Neural progenitor cell (in vitro differentiated cells): ENCODE measurements at places on chromosomes 13 and 19.

GRCh38 chr13:44906713-44907112 is 82.6 kb downstream of the NUFIP1 start:
- DNase-seq = no peak

DNA sequence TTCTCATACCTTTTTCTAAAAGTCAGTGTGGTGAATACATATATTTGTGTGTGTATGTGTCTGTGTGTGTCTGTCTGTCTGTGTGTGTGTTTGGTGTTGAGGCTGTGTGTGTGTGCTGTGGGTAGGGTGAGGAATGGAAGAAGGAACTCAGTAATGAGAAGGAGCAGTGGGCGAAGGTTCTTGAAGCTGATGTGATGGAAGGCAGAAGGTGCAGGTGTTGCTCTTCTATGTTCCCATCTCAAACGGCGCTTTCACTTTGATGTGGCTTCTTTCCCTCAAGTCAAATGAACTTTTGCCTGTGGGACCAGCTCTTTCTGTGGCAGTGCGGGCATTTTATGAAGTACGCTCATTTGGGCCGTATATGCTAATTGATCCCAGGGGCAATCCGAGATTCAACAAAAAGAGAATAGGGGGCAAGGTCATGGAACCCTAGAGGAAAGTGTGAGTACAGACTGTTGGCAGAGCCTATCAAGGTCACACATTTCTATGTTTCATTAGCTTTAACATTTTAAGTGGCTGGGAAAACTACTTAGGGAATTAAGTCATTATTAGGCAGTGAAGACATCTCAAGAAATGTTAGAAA is 15.2 kb downstream of the BIVM start:
- DNase-seq = no peak

GRCh38 chr13:59946944-59947343 is 216.8 kb downstream of the DIAPH3 start:
- no peak for DNase-seq

GRCh38 chr19:41978470-41978869 is 15.6 kb downstream of the ATP1A3 start:
- DNase-seq = no peak

GRCh38 chr19:38483016-38483630 is 49.6 kb downstream of the RYR1 start:
- no peak for DNase-seq

DNA sequence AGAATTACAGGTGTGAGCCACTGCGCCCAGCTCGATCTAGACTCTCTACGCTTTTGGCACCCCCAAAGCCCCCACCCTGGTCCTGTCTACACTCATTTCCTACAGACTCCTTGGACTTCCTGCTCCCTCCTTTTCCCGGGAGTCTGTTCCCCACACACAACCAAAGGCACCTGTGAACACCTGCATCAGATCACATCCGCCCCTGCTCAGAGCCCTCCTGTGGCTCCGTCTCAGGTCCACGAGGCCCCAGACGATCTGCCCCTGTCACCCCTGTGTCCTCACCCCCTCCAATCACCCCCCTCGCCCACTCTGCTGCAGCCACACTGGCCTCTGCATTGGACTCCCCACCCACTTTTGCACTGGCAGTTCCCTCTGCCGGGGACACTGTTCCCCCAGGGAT is 12.4 kb upstream of the PAK4 start:
- DNase-seq = no peak

GRCh38 chr19:16518483-16519229 is 22.5 kb downstream of the C19orf44 start:
- DNase-seq = no peak

DNA sequence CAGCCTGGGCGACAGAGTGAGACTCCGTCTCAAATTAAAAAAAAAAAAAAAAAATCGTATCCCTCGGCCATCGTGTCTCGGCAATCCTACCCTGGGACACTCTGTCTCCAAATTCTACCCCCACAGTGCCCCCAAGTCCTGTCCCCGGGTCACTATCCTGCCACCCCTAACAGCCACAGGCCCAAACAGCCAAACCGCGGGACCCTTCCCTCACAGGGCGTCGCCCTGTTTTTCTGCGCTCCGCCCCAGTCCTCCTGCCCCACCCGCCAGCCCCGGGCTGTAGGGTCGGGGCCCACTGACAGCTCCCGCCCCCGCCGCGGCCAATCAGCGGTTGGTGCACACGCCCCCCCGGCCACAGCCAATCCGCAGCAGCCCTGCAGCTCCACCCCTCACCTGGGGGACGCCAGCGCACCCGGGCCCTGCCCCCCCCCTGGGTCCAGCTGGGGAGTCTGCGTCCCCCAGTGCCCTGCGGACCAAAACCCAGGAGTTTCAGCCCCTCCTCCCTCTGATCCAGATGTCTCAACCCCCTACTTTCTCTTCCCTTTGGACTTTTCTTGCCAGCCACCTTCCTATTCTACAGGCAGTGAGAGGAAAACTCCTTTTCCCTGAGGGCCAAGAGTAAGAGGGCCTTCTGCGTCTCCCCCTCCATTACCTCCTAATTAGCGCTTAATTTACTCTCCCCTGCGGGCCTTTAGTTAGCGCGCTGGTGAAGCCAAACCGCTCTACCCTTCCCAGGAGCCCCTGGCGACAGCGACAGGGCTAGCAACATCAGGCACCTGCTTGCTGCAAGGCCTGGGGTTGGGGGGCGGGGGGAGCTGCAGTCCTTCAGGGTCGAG is 1.5 kb upstream of the BCAT2 start:
- DNase-seq = peak; percentile 96

- DNase-seq = no peak
Measured at GRCh38 chr13:31069808-31070534, 91.7 kb downstream of the HSPH1 start.

DNA sequence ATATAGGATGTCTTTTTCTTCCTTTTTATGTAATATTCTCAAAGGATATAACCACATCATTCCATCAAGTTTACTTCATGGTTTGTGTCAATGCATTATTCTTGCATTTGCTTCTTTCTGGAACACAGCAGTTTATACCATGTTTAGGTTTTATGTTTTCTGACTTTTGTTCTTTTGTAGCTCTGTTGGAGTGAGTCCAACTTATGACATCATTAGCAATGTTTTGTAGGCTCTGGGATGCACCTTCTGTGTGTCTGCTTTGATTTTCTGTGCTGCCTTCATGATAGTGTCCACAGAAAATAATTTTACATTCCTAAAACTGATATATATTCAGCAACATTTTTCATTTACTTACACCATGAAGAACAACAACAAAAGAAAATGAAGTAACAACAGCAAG is 68.9 kb downstream of the SHISA2 start:
- no peak for DNase-seq

GRCh38 chr19:56253737-56254136 is 18.8 kb upstream of the EDDM13 start:
- peak; percentile 56 for DNase-seq

- no peak for DNase-seq
Measured at GRCh38 chr13:40764587-40765403, 6.2 kb downstream of the MRPS31 start.

GRCh38 chr19:39582442-39582841 is 19.9 kb upstream of the LGALS13 start:
- DNase-seq = no peak

GRCh38 chr13:109812382-109812781 is 26.0 kb upstream of the IRS2 start:
- no peak for DNase-seq

- DNase-seq = no peak
Measured at GRCh38 chr19:42081584-42082203, 5.7 kb downstream of the ZNF574 start.

DNA sequence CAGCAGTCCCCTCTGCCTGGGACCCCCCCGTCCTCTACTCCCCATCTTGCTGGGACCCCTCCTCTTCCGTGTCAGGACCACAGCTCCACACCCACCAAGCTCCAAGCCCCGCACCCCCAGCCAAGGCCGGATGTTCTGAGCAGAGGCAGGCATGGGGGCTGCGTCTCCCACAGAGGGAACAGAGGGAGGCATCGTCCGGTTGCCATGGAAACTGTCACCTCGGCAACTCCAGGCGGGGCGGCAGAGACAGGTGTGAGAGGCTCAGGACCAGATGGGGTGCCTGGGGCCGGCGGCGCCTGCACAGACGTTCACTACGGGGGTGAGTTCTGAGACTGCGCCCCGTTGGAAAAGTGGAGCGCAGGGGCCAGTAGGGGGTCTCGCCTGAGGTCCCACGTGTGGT is 5.4 kb downstream of the RNU6-9 start:
- DNase-seq = peak; percentile 54

- no peak for DNase-seq
Measured at GRCh38 chr13:49288458-49288857, 40.7 kb downstream of the CDADC1 start.

- no peak for DNase-seq
Measured at GRCh38 chr13:112246731-112247470, 129.3 kb upstream of the SPACA7 start.

- no peak for DNase-seq
Measured at GRCh38 chr13:61146571-61146970, 269.1 kb downstream of the PCDH20 start.

GRCh38 chr13:30884543-30884942 is 21.5 kb upstream of the MEDAG start:
- no peak for DNase-seq

- peak; percentile 80 for DNase-seq
Measured at GRCh38 chr13:28495538-28496187, 735 bp upstream of the FLT1 start.

DNA sequence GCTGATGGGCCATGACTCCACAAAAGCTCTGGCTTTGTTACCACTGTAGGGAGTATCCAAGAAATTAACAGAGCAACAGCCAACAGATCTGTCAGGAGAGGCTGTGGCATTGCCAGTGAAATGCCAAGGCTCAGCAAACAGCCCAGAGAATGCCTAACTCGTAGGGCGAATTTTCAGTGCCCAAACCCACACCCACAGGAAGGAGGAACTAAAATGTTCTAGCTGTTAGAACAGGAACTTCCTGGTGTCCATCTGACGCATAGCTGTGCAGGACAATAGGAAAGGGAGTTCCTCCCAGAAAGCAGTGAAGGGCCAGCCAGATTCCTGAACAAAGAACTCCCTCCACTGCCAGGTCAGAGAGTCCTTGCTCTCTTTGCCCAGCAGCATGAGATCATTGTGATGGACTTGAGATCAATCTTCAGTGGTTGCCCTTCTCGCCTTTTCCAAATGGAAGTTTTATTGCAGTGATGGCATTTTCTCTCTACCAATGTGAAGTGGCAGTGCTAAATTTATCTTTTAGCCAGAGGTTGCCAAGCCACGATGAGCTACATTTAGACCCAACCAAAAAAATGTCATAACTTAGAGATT is 224.2 kb upstream of the STARD13 start:
- peak; percentile 9 for DNase-seq

GRCh38 chr19:41597600-41598041 is 21.7 kb downstream of the CEACAM21 start:
- peak; percentile 60 for DNase-seq

DNA sequence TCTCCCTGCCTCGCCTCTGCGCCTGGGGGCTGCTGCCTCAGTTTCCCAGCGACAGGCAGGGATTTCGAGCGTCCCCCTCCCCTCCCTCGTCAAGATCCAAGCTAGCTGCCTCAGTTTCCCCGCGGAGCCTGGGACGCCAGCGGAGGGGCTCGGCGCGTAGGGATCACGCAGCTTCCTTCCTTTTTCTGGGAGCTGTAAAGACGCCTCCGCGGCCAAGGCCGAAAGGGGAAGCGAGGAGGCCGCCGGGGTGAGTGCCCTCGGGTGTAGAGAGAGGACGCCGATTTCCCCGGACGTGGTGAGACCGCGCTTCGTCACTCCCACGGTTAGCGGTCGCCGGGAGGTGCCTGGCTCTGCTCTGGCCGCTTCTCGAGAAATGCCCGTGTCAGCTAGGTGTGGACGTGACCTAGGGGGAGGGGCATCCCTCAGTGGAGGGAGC is 722 bp upstream of the ICAM1 start:
- peak; percentile 20 for DNase-seq

DNA sequence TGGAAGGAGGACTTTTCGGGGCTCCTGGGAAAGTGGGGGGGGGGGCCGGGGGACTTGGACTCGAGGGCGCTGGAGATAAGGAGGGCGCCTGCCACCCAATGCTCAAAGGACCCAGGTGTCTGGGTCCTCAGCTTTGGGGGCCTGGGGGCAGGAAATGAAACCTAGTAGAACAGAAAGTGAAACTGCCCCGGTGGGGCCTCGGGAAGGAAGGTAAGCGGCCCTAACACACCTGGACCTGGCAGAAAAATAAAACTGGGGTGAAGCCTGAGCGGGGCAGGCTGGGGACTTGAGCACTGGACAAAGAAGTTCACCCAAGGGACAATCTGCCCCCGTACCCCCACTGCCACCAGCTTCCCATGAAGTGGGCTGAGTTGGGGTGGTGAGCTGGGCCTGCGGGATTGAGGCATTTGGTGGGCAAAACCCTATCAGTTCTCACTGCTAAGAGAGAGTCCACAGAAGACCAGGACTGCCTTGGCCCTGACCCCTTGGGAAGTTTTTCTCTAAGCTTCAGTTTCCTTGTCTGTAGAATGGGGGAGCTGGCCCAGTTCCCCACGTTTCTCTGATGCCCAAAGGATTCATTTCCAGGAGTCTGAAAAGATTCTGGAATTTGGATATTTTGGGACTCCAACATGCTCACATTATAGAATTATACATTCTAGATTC is 2.3 kb downstream of the PRKD2 start:
- no peak for DNase-seq

GRCh38 chr19:49116544-49116943 is 2.4 kb downstream of the LIN7B start:
- DNase-seq = no peak
